ENCODE measurements at places on chromosomes 11 and 22.

DNA sequence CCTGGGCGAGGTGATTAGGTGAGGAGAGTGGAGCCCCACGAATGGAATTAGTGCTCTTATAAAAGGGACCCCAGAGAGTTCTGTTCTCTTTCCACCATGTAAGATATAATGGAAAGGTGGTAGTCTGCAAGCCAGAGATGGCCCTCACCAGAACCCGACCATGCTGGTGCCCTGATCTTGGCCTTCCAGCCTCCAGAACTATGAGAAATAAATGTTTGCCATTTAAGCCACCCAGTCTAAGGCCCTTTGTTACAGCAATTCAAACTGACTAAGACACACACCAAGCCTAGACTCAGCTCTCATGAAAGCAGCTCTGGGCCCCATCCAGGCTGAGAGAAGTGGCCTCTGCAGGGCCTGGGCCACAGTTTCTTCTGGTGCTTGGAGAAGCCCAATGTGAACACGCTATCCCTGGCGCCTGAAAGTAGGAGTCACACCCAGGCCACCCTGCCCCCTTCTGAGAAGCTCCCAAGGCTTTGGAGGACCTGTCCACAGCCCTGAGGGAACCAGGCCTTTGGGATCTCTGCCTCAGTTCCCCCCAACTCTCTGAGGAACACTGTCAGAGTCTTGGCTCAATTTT is 35.3 kb upstream of the LYVE1 start:
- no peak for DNase-seq

DNA sequence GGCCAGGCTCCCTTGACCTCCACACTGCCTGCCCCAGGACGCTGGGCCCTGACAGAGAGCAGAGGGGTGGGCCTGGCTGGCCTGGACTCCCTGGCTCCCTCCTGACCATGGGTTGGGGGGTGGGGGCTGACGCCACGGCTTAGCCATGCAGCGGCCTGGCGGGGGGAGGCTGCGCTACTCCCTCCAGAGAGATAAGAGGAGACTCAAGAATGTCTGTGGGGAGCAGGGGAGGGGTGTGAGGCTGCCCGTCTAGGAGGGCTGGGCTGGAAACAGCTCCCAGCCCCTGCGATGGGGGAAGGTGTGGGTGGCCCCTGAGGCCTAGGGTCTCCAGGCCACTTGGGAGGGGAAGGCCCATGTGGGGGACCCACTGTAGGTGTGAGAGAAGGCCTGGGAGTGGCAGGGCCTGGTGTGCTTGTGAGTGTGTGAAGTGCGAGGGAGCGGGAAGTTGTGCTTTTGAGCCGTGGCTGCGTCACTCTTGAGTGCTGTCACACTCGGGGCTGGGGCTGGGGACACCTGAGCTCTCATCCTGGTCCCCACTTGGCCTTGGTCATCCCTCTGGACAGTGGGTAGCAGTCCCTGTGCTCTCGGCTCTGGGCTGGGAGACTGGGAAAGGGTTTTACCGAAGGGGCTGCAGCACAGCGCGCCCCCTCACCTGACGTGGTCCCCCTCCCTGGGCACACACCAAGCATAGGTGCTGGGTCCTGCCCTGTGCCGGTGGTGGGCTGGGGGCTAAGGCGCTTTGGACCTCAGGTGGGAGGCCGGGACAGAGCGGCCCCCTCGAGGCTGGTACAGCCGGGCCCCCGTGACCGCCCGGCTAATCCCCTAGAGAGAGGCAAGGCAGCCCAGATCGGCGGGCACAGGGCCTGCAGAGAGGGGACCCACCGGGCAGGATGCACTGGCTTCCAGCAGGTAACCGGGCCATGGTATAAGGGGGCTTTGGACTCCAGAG is 2.4 kb downstream of the MYRF start:
- DNase-seq, result no peak

- no peak for DNase-seq
These were observed 8.3 kb downstream of the TRIM29 start for GRCh38 chr11:120129570-120129969.

DNA sequence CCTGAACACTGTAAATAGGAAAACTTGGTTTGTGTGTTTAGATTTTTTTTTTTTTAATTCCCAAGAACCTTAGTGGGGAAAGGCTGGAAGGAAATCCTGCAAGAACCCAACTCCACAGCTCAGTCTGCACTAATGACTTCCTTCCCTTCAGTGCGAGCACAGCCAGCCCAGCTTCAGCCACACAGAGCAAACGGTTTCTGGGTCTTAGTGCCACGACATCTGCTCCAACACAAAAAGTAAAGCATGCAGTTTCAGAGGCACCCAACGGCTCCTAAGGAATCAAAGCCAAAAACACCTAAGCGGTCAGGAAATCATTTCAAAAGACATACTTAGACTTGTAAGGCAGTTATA is 236.1 kb downstream of the TTC28 start:
- peak; percentile 45 for DNase-seq

DNA sequence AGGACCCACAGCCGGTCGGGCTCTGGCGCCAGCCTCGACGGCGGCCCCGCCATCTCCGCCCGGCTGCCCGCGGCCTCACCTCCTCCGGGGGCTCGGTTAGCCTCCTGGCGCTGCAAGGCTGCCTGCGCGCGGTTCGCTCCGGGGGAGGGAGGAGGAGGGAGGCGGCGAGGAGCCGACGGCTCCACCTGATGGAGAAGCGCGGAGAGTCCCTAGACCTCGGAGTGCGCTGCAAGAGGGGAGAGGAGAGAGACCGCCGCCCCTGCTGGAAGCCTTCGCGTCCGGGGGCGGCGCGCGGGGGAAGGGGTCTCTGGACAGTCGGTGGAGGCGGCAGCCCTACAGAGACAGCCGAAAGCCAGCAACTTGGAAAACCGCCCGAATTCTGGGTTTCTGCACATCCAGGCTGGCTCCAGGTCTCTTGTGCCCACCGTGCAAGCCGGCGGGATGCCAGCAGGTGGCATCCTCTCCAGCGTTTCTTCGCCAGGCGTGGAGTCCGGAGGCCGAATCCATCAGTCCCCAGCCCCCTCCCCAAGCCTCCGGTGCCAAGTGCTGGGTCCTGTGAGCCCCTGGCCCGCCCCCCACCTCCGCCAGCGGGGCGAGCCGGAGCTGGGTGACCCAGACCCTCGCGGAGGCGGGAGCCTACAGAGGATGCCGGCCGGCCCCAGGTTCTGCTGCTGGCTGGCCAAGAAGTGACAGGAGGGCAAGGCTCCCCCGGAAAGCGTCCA is 2.9 kb upstream of the KIRREL3 start:
- DNase-seq, result no peak

- DNase-seq, result no peak
These were observed 1.8 kb downstream of the LARGE2 start for GRCh38 chr11:45924036-45924915.

DNA sequence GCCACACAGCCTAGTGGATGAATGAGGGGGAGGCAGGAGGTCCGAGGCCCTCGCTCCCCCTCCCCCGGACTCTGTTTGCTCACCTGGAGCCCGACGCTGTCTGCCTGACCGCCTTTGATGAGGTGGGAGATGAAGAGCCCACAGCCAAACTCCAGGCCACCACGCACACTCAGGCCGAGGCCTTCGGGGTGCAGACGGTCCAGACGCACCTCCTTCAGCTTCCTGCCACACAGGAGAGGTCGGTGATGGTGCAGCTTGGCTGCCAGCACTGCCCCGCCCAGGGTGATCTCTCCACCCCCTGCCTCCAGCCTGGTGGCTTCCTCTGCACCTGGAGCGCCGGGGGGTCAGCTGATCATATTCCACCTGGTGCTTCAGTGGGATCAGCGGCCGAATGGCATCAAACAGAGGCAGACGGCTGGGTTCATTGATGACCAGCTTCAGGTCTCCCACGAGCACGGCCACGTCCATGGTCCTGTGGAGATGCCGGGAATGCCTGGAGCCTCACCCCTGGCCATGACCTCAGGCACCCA is 13.1 kb downstream of the USH1C start:
- no peak for DNase-seq

DNA sequence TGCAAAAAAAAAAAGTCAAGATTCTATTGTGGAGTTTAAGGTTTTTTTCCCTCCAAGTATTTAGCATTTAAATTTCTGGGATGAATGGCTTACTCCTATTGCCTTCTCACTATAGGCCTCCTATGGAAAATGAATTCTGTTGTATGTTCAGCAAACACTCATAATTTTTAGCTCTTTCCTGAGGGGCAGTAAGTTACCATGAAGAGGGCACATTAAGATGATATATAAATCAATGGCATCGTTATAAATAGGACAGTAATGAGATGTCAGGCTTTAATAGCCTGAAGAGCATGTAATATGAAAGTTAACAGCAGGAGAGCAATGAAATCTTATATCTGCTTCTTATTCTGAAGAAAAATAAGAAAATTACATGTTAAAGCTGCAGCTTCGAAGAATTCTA is 32.9 kb downstream of the C11orf87 start:
- DNase-seq, result no peak

DNA sequence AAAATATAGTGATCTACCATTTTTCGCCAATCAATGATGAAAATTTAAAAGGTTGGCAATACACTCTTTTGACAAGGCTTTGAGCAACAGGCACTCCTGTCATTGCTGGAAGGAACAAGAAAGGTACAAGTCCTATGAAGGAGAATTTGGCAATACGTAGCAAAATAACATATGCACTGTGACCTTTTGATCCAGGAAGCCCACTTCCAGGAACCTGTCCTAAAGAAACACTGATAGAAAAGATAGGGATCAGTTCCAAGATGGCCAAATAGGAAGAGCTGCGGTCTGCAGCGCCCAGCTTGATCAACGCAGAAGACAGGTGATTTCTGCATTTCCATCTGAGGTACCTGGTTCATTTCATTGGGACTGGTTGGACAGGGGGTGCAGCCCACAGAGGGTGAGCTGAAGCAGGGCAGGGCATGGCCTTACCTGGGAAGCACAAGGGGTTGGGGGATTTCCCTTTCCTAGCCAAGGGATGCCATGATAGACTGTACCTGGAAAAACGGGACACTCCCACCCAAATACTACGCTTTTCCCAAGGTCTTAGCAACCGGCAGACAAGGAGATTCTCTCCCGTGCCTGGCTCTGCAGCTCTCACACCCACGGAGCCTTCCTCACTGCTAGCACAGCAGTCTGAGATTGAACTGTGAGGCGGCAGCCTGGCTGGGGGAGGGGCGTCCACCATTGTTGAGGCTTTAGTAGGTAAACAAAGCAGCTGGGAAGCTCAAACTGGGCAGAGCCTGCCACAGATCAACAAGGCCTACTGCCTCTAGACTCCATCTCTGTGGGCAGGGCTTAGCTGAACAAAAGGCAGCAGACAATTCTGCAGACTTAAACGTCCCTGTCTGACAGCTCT is 69.7 kb upstream of the GALNT18 start:
- DNase-seq, result no peak
